ENCODE measurements at places on chromosomes 1 and 21.

GRCh38 chr1:228994676-228995594 lies 259.7 kb downstream of the RHOU start:
- no peak for DNase-seq

GRCh38 chr1:41631154-41631553 lies 146.7 kb upstream of the EDN2 start:
- DNase-seq = no peak

- no peak for DNase-seq
Observed at GRCh38 chr1:193301746-193302145, 115.3 kb upstream of the B3GALT2 start.

DNA sequence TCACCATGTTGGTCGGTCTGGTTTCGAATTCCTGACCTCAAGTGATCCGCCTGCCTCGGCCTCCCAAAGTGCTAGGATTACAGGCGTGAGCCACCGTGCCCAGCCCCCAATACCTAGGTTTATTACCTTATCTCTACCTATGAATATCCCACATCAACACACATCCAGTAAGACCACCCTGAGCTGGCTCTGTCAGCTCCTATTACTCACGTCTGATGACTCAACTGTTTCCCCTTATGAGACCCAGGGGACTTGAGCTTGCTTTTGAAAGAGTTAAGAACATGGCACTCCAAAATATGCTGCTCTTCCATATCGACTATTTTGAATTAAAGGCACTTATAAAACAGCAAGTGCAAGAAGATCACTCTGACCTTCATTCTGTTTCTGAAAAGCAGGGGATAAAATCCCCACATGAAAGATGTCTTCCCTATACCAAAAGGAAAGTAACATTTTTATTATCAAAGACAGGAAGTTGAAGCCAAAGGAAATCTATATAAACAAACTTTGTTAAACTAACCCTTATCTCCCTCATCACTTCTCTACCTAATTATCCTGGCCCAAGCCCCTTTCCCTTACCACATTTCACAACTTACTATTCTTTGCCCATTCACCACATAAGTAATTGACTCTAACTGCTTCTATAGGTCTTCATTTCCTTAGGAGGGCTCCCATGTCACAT lies 41.3 kb upstream of the OSBPL9 start:
- DNase-seq = no peak

DNA sequence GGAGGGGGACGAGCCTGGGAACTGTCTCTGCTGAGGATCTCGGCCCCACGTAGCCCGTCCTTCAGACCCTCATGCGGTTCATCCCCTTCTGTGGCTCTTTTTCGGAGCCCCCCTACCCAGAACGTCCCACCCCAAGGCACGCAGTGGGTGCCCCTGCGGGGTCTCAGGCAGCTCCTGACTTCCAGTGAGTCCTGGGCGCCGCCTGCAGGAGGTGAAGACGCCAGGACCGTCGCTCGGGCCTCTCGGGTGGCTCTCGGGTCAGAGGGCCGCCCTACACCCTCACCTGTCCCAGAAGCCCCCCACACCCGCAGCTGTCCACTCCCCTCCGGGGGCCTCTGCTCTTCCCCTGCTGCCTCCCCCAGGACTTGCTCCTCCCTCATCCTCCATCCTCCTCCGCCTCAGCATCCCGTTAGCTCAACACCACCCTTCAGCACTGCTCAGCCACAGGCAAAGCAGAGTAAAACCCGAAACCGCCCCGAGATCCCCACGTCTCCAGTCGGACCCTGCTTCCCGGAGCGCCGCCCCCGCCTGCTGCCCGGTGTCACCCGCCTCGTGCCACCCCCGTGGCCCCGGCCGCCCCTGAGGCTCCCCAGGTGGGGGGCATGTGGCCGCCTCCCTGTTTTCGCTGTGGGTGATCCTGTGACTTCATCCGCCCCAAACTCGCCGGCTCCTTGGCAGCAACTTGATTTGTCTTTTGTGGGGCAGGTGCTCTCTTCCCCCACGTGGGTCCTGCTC lies 13.3 kb upstream of the POFUT2 start:
- DNase-seq = no peak

- DNase-seq = no peak
Observed at GRCh38 chr1:6536291-6536690, 18.0 kb downstream of the NOL9 start.

DNA sequence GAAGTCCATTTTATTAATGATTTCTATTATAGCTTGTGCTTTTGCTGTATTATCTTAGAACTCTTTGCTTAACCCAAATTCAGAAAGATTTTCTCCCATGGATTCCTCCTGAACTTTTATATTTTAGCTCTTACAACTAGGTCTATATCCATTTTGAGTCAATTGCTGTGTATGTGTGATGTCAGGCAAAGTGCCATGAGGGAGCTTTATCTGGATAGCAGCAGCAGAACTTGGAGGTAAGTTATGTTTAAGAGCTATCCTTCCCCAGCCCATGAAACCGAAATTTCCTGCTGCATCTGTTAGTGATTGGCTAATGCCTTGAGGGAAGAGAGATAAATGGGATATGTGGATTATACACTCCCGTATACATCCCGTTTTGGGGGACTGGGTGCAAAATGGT lies 29.9 kb downstream of the ADAM30 start:
- no peak for DNase-seq

DNA sequence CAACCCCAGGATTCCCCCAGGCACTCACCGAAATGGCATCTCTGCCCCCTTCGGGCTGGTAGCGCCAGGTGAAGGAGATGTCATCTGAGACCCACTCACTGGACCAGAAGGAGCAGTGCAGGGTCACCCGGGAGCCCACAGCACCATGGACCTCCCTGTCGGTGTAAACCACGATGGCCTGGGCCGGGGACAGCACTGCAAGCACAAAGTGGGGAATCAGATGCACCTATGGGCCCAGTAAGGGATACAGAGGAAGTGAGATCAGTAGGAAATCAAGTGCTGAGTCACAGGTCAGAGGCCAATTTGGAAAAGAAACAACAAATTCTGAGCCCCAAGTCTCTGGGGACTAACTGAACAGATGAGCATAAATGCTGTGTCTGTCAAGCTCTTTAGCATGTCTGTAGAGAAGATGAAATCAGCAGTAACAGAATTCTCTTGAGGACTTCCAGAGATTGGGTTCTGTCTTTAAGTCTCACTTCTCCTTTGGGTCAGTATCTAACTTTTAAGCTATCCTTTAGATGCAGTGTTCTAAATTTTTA lies 2.5 kb downstream of the MPZ start:
- peak; percentile 26 for DNase-seq

DNA sequence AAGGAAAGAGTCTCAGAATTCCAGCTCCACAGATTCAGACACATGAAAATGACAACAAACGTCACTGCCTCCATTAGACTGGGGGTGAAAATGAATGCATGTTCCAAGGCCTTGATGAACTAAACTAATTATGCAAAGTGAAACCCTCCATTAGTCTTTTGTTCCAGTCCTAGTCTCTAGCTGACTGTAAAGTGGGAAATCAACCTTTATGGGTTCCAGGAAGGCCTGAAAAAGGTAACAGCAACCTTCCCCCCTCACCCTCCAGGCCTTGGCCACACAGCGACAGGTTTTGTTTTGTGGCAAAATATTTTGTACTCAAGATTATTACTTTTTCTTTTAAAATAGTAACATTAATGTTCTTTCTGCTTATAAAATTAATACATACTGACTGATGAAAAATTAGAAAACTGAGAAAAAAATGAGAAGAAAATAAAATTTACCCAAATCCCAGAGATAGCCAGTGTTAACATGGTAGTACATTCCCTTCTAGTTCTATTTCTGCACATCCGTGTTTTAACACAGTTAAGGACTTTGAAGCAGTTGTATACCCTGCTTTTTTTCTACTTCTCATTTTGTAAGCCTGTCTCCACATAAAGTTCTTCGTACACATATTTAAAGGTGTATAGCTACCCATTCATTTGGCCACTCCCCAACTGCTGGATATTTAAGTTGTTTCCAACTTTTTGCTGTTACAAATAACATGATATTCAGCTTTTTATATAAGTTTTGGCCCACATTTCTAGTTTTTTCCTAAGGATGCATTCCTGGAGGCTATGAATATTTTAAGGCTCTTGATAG lies 60.9 kb downstream of the CD2 start:
- DNase-seq = no peak

DNA sequence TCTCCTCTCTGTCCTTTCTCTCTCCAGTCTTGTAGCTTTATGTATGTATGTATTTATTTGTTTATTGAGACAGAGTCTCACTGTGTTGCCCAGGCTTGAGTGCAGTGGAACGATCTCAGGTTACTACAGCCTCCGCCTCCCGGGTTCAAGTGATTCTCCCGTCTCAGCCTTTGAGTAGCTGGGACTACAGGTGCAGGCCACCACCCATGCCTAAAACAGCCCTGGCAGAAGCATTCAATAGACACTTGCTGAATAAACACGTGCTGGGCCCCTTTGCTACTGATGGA lies 2.5 kb downstream of the KIAA2013 start:
- no peak for DNase-seq

DNA sequence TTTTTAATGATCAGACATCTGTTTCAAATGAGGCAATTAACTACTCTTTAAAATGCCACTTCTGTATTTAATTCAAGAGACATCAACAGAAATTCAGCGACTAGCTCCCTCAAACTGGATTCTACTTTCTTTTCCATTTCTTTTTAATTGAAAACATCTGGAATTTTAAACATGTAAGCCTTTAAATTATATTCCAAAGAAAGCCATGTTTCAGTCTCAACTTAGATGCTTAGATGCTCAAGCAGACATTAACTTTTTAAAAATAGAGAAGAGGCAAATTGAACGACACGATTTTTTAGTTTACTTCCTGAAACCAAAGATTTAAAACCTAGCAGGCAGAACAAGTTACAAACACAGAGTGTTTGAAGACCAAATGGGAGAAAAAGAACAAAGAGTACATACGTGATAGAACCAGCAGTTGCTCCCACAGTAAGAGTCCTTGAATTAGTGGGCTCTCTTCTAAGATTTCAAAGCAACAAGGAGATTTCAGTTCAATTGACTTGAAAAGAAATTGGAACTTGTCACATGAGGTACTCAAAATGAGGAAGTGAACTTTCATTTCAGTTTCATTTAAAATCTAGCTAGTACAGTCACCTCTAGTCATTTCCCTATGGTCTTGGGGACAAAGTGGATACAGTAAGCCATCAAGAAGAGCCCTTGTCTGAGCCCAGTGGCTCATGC lies at the start of gene CTSS:
CTSS (minus strand) TSS at position 483 of the 681 bp plus-strand sequence. CDS start 1,015 bp downstream, outside the sequence.
- peak; percentile 76 for DNase-seq

GRCh38 chr21:38847556-38847955 lies 41.8 kb downstream of the ETS2 start:
- DNase-seq = no peak

DNA sequence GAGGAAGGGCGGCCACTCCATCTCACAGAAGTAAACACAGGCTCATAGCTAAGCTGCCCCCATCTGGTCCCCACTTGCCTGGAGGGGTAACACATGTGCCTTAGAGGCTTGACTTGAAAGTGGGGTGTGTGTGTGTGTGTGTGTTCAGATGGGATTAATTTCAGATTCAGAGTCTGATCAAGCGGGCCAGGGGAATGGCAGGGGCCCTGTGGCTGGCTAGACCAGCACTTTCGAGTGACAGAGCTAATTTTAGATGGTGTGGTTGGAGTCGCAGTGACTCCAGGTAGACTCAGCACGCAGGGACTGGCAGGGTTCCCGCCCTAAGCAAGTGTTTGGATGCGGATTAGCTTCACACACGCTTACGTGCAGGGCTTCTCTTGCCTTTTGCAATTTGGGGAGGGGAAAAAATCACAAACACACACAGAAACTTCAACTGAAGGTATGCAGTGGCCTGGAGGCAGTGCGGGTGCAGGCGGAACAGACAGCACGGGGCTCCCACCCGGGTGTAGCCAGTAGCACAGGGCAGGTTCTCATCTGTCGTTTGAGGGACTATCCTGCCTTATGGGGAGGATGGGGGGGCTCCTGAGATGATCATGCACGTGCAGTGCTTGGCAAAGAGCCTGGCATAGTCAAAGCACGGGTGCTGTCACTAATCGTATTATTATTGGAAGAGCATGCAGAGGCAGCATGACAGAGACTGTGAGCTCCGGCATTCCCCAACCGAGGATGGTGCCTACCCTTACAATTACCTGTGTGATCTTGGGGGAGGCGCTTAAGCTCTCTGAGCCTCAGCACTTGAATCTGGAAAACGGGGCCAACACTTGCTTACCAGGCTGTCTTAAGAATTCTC lies 1.3 kb downstream of the EDN2 start:
- DNase-seq = no peak

DNA sequence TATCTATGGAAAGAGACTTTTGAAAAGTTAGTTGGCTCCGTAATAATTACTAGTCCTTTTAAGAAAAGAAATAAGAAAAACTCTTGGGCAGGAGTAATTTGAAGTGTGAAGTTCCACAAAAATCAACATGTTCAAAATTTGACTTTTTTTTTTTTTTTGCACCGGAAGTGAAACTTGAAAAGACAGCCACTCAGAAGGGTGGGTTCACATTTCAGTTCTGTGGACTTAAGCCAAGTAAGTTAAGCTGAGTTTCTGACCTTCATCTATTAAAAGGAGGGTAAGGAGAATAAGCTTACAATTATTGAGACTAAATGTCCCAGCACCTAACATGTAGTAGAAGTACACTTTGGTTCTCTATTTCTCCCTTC lies 11.0 kb downstream of the RO60 start:
- no peak for DNase-seq

- no peak for DNase-seq
Observed at GRCh38 chr1:212072047-212072446, 36.5 kb downstream of the DTL start.

DNA sequence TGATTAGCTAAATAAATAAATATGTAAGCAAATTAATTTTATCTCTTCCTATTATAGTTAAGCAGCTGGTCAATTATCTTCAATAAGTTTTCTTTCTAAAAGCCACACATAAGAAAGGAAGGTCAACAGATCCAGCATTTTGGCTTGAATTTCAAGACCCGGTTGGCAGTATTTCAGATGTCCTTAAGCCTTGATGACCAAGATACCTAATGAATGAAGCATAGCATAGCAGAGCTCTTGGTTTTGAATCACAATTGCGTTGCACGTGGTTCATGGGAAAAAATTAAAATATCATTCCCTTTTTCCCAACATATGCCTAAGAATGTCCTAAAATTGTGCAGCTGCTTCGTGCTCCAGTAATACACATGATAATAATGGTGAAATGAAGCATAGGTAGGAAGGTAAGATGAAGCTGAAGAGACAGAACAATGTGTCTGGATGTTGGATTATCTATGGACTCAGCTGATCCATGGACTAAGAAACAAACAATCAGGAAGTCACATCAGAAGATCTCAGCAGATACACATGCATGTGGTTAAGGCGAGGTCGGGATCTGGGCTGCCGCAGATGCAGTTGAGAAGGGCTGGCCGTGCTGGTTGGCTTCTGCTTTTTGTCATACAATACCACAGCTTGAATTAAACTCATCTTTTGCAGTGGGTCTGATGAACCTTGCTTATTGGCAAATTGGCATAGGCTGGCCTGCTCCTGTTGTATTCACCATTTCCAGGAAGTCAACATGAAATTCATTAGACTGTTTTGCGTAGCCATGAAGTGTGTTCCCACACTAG lies 284.9 kb upstream of the RUNX1 start:
- DNase-seq = no peak

Measured in kidney tubule cell (primary cell).